ENCODE measurements at places on chromosomes 3 and 15.

- DNase-seq: no peak
These were observed 59.5 kb upstream of the KY start for GRCh38 chr3:134710313-134710680.

DNA sequence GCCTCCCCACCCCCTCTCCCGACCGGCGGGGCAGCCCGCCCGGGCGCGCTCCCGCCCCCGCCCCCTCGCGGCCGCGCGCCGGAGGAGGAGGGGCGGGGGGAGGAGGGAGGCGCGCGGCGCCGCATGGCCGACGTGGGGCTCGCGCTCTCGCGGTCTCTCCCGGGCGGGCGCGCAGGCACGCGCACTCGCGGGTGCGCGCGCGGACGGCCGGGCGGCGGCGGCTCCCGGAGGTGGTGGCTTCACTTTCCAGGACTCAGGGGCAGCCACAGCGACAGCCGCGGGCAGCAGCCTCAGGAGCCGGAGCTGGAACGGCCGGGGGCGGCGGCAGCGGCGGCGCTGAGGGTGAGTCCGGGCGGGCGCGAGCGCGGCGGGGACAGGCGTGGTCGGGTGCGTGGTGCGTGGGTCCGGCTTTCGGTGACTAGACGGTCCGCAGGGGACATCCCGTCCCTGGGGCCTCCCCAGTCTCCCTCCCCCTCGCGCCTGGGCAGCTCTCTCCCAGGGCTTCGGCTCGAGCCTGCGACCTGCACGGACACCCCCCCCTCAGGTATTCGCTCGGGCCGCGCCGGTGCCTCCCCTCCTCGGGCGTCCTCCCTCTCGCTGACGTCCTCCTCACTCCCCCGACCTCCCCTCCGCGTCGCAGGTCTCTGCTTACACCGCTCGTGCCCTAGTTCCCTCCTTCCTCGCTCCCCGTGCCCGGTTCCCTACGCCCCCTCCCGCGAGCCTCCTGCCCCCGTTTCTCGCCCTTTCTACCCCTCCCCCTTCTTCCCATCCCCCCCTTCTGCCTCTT lies at the start of gene UBE2E2:
Gene UBE2E2, plus strand, starts transcription at position 407 of the 787 bp plus-strand sequence.
- peak; percentile 22 for DNase-seq

DNA sequence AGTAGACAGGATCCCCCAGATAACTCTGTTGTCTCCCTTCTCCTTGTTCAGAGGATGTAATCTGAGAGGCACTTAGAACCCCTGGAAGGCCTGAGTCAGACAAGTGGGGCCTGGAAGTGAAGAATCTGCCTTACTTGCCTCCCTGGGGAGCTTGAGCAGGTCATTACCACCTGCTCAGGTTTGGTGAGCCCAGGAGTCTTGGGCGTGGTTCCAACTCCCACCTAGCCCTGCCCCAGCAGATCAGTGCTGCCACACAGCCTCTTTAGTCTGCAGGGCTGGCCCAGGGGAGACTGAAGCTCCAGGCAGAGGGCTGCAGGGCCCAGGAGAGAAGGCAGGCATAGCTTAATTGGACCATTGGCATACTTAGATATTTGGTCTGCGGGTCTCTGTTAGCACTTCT lies 230.0 kb downstream of the ERC2 start:
- no peak for DNase-seq

- DNase-seq: no peak
These were observed 138.2 kb downstream of the TPRA1 start for GRCh38 chr3:127452321-127452821.

DNA sequence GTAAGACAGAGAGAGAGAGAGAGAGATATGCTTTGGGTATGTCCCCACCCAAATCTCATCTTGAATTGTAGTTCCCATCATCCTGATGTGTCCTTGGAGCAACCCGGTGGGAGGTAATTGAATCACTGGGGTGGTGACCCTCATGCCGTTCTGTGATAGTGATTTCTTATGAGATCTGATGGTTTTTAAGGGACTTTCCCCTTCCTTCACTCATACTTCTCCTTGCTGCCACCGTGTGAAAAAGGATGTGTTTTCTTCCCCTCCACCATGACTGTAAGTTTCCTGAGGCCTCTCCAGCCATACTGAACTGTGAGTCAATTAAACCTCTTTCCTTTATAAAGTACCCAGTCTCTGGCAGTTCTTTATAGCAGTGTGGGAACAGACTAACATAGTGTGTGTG lies 60.3 kb downstream of the EOMES start:
- DNase-seq: no peak

DNA sequence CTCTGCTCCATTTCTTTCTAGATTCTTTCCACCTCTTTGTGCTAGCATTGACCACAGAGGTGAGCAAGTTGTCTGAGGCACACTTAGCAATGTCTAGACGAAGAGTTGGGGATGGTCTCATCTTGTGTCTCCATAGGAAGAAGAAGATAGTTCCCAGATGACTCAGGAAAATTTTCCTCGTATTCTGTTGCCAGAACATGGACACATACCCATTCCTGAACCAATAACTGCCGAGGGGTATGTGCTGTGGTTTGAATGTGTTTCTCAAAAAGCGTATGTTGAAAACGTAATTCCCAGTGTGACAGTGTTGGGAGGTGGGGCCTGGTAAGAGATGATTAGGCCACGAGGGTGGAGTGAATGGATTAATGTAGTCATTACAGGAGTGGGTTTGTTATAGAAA lies 107.5 kb upstream of the GALNT15 start:
- DNase-seq: no peak

- no peak for DNase-seq
These were observed 33.6 kb downstream of the EAF1 start for GRCh38 chr3:15460891-15461531.

DNA sequence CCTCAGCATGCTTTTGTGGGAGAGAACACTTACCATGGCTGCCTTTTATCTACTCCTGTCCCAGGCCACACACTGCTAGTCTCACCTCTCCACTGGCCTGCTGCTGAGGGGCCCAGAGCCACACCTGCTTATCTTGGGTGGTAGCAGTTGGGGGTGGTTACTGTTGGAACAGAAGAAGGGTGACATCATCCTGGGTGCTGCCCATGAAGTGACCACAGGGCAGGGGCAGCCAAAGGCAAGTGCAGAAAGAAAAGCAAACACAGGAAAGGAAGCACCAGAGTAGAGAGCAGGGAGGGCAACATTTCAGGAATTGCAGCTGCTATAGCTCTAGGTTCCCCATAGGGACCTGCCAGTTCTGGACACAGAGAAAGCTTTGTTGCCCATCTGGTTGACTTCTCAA lies 345.2 kb downstream of the VPS13C start:
- DNase-seq: no peak

DNA sequence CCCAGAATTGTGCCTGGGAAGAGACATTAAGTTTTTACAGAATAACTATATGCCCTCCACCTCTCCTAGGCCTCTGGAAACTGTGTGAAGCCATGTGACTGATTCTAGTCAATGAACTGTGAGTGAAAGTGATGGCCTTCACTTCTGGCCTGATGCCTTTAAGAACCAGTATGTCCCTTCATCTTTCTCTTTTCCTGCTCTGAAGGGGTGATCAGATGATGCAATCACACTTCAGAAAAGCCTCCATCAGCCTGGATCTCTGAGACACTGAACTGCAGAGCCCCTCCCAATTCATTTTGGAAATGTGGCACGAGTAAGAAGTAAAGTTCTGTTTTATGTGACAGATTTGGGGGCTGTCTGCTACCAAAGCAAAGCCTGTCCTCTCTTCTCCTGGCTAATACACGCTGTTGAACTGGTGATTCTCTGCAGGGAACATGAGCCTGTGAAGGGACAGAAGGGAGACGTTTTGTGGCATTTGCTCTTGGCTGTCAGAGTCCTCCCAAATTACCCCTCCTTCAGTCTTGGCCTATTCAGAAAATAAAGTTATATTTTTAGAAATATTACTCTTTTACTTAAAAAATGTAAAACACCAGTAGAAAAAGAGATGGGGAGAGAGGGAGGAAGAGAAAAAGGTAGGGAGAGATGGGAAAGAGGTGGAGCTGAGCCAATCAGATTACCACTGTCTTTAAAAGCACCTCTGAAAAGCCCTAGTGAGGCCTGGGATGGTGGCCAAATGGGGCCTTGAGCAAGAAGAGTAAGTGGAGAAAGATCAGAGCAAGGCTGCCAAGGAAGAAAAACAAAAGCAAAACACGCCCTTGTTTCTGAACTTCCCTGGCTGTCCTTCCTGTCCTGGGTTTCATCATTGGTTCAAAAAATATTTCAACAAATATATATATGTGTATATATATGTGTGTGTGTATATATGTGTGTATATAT lies 40.9 kb upstream of the RYK start:
- DNase-seq: no peak

- no peak for DNase-seq
These were observed 221.0 kb downstream of the RSRC1 start for GRCh38 chr3:158330870-158331269.

DNA sequence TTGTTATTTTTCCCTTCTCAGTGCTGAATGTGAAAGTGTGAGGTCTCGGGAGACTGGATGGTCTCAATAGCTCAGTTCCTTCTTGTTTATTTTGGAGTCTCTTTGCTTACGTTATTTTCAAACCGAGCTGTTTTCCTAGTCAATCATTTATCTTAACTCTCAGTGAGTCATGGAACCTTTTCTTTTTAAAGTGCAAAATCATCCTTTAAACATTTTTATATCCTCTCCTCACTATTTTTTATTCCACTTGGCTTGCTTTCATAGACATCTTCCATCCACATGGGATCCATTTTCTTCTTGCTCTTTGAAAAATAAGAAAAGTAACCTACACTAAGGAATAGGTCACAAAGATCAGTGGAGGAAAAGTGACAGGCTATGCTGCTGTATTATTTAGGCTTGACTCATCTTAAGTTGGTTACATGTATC lies 497.8 kb downstream of the NAALADL2 start:
- no peak for DNase-seq

DNA sequence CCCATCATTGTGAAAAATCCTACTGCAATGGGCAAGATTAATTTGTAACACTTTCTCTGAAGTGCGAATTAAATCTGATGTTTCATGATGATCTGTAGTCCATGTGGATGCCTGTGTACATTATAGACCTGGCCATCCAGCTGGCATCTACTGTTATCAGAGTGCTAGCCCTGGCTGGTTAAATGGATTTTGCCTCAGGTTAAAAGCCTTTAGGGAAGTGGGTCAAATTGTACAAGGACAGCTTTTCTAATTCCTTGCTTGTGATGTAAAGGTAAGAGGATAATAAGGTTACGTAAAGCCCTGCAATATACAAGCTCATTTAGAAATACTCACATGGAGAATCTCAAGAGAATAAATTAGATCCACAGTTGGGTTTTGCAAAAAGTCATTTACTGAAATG lies 138.2 kb downstream of the EPHA3 start:
- DNase-seq: no peak

GRCh38 chr3:48289659-48290058 lies 43.8 kb downstream of the SPINK8 start:
- DNase-seq: no peak

DNA sequence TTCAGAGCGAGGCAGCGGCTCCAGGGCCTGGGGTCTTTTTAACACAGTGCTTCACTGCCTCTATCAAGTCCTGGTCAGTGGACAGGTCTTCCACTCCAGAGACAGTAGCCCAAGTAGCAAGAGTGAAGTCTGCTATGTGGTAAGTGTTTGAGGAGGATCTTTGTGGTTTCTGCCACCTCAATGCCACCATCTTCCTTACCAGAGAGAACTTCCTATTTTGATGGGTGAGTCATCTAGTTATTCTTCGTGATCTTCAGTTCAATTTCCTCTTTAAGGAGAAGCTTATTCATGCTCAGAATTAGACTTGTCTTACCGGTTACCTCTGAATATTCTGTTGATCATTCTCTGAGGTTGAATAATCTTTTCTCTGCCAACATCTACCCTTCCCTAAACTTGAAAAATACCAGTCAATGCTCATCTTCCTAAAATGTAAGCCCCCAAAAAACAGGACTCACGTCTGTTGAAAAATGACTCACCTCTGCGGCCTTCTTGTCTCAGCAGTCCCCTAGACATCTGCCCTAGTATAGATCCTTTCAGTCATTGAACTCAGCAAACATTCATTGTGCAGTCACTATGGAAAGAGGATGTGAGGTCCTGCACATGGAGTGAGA lies 32.2 kb upstream of the BCL6 start:
- DNase-seq: no peak

DNA sequence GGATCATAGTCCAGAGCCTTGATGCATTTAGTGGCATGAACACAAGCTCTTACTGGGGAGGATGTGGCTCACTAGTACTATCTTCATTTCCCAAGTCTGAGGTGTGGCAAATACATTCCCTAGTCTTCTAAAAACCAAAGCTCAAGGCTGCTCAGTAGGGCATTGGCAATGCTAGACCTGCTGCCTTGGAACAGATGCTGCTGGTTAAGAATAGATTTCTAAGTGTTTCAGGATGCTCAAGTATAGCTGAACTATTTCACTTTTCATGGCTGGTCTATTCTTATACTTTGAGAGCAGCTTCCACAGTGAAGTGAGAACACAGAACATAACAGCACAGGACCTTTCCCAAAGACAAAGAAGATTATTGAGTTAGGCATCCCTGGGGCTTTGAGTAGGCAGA lies 178.8 kb downstream of the CHST2 start:
- DNase-seq: no peak

Measured in pulmonary artery endothelial cell (primary cell).